Aorta (tissue), 5 donors: ENCODE measurements at places on chromosomes 1 and 21. TPM values are rescaled to one million over a fixed set of nuclear protein-coding genes. Genes with fewer than 3 reads are reported as not detected.

HENMT1 gene
- 3.0 TPM for total RNA-seq

- no peak for DNase-seq
Observed at GRCh38 chr1:81600878-81601622, 199.7 kb upstream of the ADGRL2 start.

ZNF687 gene
- 18.4 TPM for total RNA-seq

FAM20B gene
- total RNA-seq = 75.5 TPM

- DNase-seq = no peak
Observed at GRCh38 chr21:42770717-42771502, 108.4 kb downstream of the WDR4 start.

DNA sequence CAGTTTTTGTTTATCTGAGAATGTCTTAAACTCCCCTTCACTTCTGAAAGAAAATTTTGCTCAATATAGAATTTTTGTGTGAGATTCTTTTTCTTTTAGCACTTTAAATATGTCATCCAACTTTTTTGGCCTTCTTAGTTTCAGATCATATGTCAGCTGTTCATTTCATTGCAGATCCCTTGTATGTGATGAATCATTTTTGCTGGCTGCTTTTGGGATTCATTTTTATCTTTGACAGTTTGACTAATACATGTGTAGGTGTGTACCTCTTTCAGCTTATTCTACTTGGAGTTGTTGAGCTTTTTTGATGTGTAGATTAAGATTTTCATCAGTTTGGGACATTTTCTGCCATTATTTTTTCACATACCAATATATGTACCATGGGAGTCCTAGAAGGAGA, 156.8 kb downstream of the FASLG start:
- DNase-seq = no peak

DNA sequence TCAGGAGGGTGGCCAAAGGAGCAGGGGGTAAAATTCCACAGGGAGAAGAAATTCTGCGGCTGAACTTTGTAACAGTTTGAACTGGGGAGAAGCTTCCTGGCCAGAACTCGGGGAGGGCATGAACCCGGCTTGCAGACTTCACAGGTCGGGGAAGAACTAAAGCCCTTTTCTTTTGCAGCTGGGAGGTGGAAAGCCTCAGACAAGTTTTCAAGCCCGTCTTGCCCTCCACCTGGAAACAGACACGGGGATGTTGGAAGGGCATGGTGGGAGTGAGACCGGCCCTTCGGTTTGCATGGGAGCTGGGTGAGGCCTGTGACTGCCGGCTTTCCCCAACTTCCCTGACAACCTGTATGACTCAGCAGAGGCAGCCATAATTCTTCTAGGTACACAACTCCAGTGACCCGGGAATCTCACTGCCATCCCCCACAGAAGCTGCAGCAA, 11.3 kb downstream of the THEM4 start:
- DNase-seq = no peak

LIN28A gene
- total RNA-seq = not detected

DNA sequence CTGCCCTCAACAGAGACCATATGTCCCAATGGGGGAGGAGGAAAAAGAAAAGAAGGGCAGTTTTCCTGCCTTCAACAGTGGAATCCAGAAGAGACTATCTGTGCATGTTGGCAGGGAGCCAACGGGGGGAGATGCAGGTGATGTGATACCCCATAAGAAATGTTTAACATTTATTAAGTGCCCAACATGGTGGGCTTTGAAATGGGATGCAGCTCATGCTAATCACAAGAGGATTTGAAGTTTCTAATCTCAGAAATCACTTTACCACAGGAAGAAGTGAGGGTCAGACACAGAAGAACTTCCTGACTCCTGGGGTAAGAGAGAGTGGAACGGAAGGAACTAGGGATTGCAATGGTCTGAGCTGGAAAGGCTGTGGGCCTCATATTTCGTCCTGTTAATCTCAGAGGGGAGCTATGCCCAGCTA, 16.2 kb downstream of the CSRP1 start:
- DNase-seq = no peak
